NCI-H1092 treated with DMSO at 0.1 percent for 48 hours (cell line): ENCODE measurements at places on chromosomes 13 and 19.

- DNase-seq, result no peak
Observed at GRCh38 chr19:29928831-29929230, 13.2 kb upstream of the URI1 start.

GRCh38 chr19:20611866-20612265, 46.3 kb upstream of the ZNF737 start:
- no peak for DNase-seq

GRCh38 chr13:95075506-95075905, 225.7 kb downstream of the ABCC4 start:
- DNase-seq, result no peak

DNA sequence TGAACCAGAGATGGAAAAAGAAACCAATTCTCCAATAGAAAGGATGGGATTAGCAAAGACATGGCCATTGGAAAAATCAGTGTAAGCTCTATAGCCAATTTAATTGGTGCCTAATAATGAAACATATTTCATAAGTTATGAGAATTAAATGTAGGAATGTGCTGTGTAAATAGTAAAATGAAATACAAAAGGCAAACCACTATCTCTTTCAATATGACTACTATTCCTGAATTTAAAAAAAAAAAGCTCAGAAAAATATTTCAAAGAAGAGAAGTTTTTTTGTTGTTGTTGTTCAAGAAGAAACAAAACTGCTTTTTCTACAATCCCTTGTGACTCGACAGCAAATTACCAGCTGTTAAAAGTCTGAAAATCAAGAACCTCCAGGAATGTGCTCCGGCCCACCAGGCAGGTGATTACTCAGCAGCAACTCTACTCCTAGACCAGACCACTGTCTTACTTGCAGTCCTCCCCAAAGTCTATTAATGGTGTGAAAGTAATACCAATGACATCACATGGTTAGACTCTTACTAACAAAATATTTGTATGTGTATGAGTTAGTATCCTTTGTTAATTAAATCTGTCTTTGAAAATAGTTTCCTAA, 362.4 kb downstream of the KCTD12 start:
- no peak for DNase-seq

DNA sequence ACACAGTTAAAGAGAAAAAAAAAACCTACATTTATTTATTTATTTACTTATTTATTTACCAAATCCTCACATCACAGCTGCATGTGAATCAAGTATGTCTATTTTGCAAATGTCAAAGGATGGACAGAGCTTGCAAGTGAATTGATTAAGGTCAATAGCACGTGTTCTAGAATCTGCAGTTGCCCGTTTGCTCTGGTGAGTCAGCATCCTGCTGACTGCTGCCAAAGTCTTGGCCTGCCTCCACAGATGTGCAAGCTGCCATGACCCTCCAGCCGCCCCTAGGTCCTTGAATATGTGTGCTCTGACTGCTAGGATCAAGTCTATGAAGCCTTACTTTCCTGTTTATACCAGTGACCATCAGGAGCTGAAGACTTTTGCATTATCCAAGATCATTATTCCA, 320.6 kb downstream of the GPC5 start:
- peak; percentile 8 for DNase-seq
